Stimulated activated CD8-positive, alpha-beta memory T cell treated with anti-CD3 and anti-CD28 coated beads, Interleukin-15, amount 100 ng/mL, for 48 hours (primary cell): ENCODE measurements at places on chromosomes 3 and 15.

DNA sequence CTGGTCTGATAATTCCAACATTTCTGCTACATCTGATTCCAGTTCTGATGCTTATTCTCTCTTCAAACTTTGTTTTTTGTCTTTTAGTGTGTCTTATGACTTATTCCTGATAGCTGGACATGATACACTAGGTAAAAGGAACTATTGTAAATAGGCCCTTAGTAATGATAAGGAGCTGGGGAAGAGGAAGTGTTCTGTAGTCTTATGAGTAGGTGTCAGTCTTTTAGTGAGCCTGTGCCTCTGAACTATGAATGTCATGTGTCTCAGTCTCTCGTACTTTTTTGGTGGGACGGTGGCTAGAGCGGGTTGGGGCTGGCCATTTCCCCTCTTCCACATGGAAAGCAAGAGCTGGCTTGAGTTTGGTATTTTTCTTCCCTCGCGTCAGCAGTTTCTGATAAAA, 41.2 kb downstream of the PCCB start:
- DNase-seq = no peak

- DNase-seq = no peak
Measured at GRCh38 chr3:128296469-128297251, 143.4 kb downstream of the EEFSEC start.

- no peak for DNase-seq
Measured at GRCh38 chr3:4351872-4352271, 48.7 kb downstream of the SETMAR start.

DNA sequence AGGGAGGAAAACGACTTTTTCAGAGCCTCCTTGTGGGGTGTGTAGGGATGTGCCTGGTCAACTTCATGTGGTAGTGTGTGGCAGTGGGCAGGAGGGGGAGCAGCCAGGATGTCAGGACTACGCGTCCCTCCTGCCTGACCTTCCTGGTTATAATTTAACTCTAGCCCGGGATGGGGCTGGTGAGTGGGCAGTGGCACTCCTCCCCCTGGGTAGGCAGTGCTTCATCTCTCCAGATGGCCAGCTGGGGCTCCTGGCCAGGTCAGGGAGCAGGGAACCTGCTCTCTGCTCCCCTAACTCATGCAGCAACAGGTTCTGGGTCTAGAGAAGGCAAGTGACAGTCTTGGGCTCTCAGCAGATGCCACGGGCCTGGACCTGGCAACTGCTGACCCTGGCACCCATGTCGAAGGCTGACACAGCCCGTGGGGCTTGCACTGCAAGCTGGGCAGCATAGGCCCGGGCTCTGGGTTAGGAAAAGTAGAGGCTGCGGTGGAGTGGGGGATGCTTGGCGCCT, 2.6 kb downstream of the ITIH4 start:
- no peak for DNase-seq

DNA sequence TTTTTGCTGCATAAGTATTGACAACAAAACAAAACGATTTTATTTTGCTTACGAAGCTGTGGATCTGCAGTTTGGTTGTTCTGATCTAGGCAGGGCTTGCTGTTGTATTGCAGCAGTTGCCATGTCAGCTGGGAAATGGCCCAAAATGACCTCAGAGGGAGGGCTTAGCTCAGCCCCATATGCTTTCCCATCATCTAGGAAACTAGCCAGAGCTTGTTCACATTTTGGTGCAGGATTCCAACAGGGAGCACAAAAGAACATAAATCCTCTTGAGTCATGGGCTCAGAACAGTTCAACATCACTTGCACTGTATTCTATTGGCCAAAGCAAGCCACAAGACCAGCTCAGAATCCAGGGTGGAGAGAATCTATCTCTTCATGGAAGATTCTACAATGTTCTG, 42.2 kb upstream of the ROBO2 start:
- DNase-seq = no peak

GRCh38 chr3:47542471-47543173, 29.1 kb upstream of the ELP6 start:
- DNase-seq = no peak

- DNase-seq = no peak
Measured at GRCh38 chr15:29633971-29634370, 188.3 kb downstream of the TJP1 start.

DNA sequence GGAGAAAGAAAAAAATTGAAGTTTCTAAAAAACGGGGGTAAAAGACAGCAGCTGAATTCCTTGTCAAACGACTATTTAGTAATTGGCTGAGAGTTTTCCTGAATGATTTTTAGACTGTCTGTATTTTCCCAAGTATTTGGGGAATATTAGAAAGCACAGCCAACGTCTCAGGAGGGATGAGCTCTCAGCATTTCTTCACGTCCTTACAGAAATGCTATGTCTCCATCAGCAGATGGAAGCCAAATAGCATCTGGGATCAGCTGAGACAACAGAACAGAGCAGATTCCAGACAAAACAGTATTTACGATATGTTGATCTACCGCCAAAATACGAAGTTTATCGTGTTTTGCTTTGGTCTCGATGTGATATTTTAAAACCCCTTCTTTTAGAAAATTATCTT, 5.3 kb upstream of the TMC3 start:
- no peak for DNase-seq

DNA sequence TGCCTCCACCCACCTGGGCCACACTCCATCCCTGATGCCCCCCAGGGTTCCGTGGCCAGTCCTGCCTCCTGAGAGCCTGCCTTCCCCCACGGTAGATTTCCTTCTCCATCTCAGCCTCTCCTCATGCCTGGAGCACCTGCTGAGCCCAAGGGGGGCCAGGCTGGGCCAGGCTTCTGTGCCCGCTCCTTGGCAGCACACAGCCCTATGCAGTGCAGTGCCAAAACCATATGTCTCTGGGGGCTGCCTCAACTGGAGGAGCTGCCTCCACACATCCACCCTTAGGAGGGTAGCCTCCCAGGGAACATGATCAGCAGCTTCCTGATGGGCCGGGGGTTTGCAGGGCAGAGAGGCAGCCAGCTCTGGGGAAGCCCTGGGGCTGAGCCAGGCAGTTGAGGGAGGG, 24.6 kb upstream of the GATA2 start:
- no peak for DNase-seq

GRCh38 chr15:29410338-29410737, 140.7 kb upstream of the NSMCE3 start:
- no peak for DNase-seq

DNA sequence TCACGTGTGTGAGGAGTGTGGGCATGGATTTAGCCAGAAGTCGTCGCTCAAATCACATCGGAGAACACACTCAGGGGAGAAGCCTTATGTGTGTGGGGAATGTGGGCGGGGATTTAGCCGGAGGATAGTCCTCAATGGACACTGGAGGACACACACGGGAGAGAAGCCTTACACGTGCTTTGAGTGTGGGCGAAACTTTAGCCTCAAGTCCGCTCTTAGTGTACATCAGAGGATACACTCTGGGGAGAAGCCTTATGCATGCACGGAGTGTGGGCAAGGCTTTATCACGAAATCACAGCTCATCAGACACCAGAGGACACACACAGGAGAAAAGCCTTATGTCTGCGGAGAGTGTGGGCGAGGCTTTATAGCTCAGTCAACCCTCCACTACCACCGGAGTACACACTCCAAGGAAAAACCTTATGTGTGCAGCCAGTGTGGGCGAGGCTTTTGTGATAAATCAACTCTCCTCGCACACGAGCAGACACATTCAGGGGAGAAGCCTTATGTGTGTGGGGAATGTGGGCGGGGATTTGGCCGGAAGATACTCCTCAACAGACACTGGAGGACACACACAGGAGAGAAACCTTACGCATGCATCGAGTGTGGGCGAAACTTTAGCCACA, 28.1 kb downstream of the ZNF589 start:
- peak; percentile 69 for DNase-seq

DNA sequence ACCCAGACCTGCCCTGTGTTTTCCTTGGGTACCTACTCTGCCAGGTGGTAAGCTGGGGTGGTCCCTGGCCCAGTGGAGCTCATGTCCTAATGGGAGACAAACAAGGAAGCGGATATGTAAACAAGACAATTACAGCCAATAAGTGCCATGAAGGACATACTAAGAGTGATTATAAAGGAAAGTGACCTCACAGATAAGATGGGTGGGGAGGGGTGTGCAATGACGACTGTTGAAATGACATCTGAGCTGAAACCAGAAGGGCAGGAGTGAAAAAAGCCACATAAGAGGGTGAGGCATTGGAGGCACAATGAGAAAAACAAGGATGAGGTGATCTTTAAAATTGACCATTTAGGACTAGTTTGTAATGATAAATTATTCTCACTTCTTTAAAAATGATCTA, 336.2 kb upstream of the IL12A start:
- DNase-seq = no peak

- DNase-seq = no peak
Measured at GRCh38 chr15:50890751-50891150, 17.7 kb upstream of the AP4E1 start.
